Dermis lymphatic vessel endothelial cell (primary cell): ENCODE measurements at places on chromosomes 7 and 10. TPM values are rescaled to one million over a fixed set of nuclear protein-coding genes. Genes with fewer than 3 reads are reported as not detected.

GRK5 gene
- 31.2 and 43.1 TPM in 2 replicates for total RNA-seq

PILRA gene
- total RNA-seq, result 0.17 and 0.22 TPM in 2 replicates

TSPAN14 gene
- 101 and 102 TPM in 2 replicates for total RNA-seq

PRKRIP1 gene
- total RNA-seq, result 11.6 and 12.1 TPM in 2 replicates

UPK3BL2 gene
- 0.60 and 2.3 TPM in 2 replicates for total RNA-seq

LIPF gene
- not detected in 2 replicates for total RNA-seq

CCZ1B gene
- 60.1 and 63.6 TPM in 2 replicates for total RNA-seq

IQUB gene
- total RNA-seq, result 0.11 and 0.17 TPM in 2 replicates

MMP21 gene
- total RNA-seq, result 1.1 TPM in 2 replicates

CFAP43 gene
- total RNA-seq, result 0.17 TPM in 1 of 2 replicates, not detected in the other

PLEKHS1 gene
- not detected in 2 replicates for total RNA-seq

CASD1 gene
- total RNA-seq, result 18.3 and 20.3 TPM in 2 replicates

AKR1D1 gene
- not detected in 2 replicates for total RNA-seq

PNLIP gene
- not detected in 2 replicates for total RNA-seq

WNT16 gene
- not detected in 2 replicates for total RNA-seq

LARP4B gene
- 24.9 and 25.5 TPM in 2 replicates for total RNA-seq

IGFBP3 gene
- 2.3 and 5.5 TPM in 2 replicates for total RNA-seq

NEUROG3 gene
- total RNA-seq, result not detected in 2 replicates

GIMAP4 gene
- 250 and 389 TPM in 2 replicates for total RNA-seq

ZNF394 gene
- 29.7 and 33.4 TPM in 2 replicates for total RNA-seq

GDF2 gene
- not detected in 2 replicates for total RNA-seq

STEAP1B gene
- 2.9 TPM in 2 replicates for total RNA-seq

PAX4 gene
- total RNA-seq, result not detected in 2 replicates

NODAL gene
- total RNA-seq, result not detected in 2 replicates

SFRP5 gene
- not detected in 2 replicates for total RNA-seq

CYREN gene
- total RNA-seq, result 12.2 and 21.0 TPM in 2 replicates

TCERG1L gene
- not detected in 2 replicates for total RNA-seq

VSTM4 gene
- total RNA-seq, result 0.65 and 2.8 TPM in 2 replicates

HKDC1 gene
- under 0.01 and 0.11 TPM in 2 replicates for total RNA-seq

FAM24B gene
- 0.76 and 1.0 TPM in 2 replicates for total RNA-seq

MYOF gene
- 99.0 and 125 TPM in 2 replicates for total RNA-seq

LDB3 gene
- total RNA-seq, result not detected in 2 replicates

H2BK1 gene
- total RNA-seq, result not detected in 2 replicates

DRGX gene
- not detected in 2 replicates for total RNA-seq

SFXN2 gene
- 7.0 and 8.6 TPM in 2 replicates for total RNA-seq

AFAP1L2 gene
- total RNA-seq, result 0.17 and 0.54 TPM in 2 replicates

HOXA3 gene
- total RNA-seq, result 2.8 and 5.4 TPM in 2 replicates
